ENCODE measurements at places on chromosomes 2 and 18.

DNA sequence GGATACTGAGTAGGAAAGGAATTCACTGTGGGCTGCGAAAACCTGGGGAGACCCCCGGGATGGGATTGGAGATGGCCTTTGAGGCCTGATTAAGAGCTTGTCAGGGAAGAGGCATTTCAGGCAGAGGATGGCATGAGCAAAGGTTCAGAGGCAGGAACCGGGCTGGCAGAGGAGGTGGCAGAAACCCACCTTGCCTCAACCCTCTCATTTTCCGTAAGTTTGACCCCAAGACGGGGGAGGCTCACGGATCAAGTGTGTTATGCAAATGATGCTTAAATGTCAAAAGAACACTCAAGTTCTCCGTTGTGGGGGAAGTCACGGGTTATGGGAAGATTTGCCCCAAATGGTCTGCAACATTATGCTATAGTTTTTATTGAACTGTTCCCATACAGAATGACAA, 88.3 kb downstream of the MYCN start:
- no peak for DNase-seq

- no peak for DNase-seq
Observed at GRCh38 chr2:42169874-42170521, 845 bp downstream of the EML4 start.

DNA sequence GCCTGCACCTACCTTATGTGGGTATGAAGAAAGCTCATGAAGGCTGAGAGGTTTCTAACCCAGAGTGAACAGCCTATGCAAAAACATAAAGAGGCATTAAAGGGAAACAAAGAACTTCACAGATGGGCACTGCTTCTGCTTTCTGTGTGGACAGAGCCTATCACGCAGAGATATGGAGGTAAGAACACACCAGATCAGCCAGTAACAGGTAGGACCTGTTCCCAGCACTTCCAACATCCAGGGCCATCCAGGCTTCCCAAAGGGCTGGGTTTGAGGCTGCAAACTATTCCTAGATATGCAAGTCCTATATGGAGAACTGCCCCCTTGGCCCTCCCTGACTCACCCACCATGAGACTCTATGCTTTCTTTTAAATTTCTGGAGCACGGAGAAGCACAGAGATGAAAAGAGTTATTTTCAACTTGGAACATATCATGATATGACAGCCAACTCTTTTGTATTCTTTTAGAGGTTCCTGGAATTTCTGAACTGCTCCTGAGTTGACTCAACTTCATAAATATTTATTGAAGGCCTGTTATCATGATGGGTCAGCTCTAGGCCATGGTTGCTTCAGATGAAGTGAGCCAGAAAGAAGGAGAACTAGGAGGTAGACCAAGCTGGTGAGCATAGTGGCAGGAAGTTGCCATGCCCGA, 77.4 kb upstream of the PPP1CB start:
- DNase-seq = no peak

GRCh38 chr18:59877361-59877760, 22.4 kb upstream of the PMAIP1 start:
- no peak for DNase-seq

GRCh38 chr2:182506606-182507005, 79.8 kb upstream of the PDE1A start:
- no peak for DNase-seq

GRCh38 chr2:191714925-191715324, 37.0 kb downstream of the NABP1 start:
- no peak for DNase-seq

- DNase-seq = no peak
Observed at GRCh38 chr18:23735021-23735464, 45.8 kb downstream of the LAMA3 start.

- no peak for DNase-seq
Observed at GRCh38 chr2:174183076-174183475, 65.3 kb downstream of the OLA1 start.

DNA sequence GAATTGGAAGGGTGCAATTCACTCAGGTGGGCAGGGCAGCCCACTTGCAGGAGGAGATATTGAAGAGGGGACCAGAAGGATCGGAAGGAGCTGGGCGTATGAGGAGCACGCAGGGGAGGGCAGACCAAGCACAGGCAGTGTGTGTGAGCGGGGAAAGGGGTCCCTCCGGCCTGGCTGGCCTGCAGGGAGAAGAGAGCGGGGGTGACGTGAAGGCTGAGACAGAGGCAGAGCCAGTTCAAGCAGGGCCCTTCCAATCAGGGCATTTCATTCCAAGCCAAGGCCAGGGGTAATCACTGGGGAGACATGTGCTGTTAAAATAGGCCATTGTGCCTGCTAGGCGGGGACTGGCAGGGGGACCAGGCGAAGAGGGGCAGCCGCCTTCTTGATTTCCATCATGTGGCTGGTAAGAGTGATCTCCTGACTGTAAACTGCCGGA, 62.2 kb downstream of the ACKR3 start:
- DNase-seq = no peak

All from midbrain (tissue), 1 donor.